ENCODE measurements at places on chromosomes 16 and 17.

DNA sequence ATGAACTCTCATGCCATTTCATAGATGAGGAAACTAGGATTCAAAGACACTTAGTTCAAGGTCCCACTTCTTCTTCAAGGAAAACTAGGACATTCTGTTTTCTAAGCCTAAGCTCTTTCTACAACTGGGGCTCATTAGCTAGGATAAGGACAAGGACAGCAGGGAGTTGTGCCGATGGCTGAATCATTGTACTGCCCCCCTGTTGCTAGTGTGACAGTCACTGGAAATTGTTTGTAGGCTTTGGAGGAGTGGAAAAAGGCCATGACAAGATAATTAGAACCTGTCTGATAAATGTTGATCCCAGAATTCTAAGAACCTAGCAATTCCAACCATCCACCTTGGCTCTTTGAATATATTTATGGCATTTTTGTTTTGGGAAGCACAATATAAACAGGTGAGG is 445.7 kb downstream of the CDH8 start:
- no peak for DNase-seq

GRCh38 chr16:49828533-49829267 is 27.2 kb downstream of the ZNF423 start:
- DNase-seq = no peak

GRCh38 chr16:4136229-4136813 is 20.1 kb upstream of the ADCY9 start:
- DNase-seq = no peak

GRCh38 chr17:78895322-78895721 is 7.7 kb downstream of the CEP295NL start:
- no peak for DNase-seq

DNA sequence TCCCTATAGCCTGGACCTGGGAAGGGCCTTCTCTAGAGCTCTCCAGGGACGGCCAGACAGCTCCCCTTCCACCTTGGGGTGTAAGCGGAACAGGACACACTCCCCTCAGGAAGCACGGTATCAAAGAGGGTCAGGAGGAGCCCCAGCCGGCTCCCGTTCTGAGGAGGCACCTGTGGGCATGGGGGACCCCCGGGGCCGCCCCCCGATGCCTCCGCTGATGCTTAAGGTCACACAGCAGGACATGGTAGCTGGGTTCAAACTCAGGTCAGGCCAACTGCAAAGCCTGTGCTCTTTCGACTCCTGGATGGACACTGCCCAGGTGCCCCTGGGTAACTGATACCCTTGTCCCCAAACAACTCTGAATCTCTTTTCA is 49.8 kb downstream of the CMIP start:
- no peak for DNase-seq

- DNase-seq = no peak
Observed at GRCh38 chr17:37494971-37495370, 5.3 kb downstream of the DUSP14 start.

GRCh38 chr17:40932608-40933007 is 4.8 kb downstream of the KRT23 start:
- no peak for DNase-seq

- no peak for DNase-seq
Observed at GRCh38 chr17:29225396-29225795, 21.3 kb upstream of the CRYBA1 start.

GRCh38 chr17:65088621-65089360 is 32.3 kb upstream of the GNA13 start:
- DNase-seq = no peak

GRCh38 chr17:56679115-56679776 is 85.7 kb downstream of the NOG start:
- no peak for DNase-seq

- DNase-seq = no peak
Observed at GRCh38 chr17:72414967-72415853, 294.4 kb downstream of the SOX9 start.

GRCh38 chr16:49348408-49349176 is 25.0 kb upstream of the C16orf78 start:
- DNase-seq = no peak

GRCh38 chr16:88649924-88650748 is 717 bp downstream of the CYBA start:
- no peak for DNase-seq

GRCh38 chr16:28196387-28196987 is 15.3 kb downstream of the XPO6 start:
- no peak for DNase-seq

- no peak for DNase-seq
Observed at GRCh38 chr17:38926293-38927070, 1.1 kb downstream of the LASP1NB start.

GRCh38 chr16:27461483-27462171 is 59.7 kb downstream of the IL21R start:
- no peak for DNase-seq

DNA sequence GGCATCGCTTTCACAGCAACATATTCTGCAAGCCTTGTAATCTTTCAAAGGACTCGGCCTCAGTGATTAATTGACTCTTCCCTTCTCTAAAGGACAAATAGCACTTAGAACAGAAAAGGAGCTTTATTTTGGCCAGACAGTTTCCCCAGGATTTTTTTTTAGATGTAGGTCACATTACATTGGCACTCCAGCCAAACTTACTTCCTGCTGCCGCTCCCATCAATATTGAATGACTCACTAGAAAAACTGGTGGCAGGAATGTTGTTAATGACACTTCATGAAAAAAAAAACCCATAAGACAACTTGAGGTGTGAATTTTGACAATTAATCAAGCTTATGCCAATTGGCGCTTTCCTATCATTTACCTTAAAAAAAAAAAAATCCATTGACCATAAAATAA is 432.6 kb downstream of the TOX3 start:
- DNase-seq = no peak

DNA sequence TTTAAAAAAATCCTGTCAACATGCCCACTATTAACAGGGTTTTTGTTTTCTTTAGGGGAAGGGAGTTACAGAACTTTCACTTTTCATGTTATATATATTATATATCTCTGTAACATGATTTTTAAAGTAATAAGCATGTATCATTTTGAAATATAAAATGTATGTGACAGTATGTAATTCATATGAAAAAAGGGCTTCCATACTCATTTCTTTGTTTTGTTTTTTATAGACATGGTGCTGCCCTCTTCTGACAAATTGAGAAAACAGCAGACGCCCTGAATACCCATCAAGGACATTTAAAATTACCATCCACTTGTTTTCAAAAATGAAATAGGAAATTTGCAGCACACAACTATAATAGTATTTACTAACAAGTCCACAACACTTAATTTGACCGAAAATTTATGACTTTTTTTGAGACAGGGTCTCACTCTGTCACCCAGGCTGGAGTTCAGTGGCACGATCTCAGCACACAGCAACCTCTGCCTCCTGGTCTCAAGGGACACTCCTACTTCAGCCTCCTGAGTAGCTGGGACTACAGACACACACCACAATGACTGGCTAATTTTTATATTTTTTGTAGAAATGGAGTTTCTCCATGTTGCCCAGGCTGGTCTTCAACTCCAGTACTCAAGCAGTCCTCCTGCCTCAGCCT is 30.4 kb downstream of the CFDP1 start:
- no peak for DNase-seq

DNA sequence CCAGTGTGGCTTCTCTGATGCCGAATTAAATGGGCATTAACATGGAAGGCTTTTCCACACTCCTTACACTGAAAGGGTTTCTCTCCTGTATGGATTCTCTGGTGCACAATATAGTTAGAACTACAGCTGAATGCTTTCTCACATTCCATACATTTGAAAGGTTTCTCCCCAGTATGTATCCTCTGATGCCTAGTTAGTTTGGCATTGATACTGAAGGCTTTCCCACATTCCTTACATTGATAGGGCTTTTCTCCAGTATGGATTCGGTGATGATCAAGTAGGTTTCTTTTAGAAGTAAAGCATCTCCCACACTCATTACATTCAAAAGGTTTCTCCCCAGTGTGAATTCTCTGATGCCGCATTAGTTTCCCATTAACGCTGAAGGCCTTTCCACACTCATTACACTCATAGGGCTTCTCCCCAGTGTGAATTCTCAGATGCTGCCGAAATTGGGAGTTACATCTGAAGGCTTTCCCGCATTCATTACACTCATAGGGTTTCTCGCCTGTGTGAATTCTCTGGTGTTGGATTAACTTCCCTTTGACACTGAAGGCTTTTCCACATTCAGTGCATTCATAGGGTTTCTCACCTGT is 6.5 kb upstream of the TLE7 start:
- DNase-seq = no peak

DNA sequence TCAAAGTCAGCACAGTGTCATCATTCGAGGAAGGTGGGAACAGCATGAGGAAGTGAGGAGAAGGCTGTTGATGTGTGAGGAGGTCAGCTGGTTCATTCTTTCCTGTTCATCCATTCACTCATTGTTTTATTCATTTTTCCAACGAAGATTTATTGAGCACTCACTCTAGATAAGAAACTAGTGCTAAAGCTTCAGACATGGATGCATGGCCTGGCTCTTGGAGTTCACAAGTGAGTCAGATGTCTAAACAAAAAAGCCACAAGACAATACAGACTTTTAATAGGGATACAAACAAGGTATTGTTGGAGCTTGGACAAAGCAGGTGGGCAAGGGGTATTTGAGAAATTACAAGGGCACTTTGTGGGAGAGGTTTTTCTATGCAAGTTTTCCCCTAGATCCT is 31.3 kb upstream of the MPHOSPH6 start:
- DNase-seq = no peak

GRCh38 chr17:60695960-60696359 is 18.3 kb downstream of the BCAS3 start:
- DNase-seq = no peak

DNA sequence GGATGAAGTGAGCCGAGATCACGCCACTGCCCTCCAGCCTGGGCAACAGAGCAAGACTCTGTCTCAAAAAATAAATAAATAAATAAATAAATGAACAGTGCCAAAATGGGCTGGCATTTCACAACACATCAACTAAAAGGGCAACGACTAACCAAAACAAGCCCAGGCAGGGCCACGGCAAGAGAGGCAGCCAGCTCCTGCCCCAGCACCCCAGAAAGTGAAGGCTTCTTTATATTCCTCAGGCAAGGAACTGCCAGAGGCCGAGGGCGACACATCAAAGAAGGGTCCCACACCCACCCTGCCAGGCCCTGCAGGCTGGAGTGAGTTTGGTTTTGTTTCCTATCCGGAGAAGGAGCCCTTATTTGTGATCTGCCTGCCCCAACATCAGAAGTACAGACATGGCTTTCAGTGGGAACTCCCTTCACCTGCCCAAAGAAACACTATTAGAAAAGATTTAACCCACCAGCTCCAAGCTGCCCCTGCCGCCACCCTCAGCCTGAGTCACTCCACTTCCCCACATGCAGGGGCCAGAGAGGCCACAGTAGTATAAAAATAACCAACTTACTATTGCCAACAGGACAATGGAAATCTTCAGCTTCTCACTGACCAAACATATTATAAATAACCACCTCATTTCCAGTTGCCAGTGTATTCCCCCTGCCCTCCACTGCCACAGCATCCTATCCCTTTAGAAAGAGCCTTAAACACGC is 8.0 kb downstream of the FBXO31 start:
- peak; percentile 56 for DNase-seq

DNA sequence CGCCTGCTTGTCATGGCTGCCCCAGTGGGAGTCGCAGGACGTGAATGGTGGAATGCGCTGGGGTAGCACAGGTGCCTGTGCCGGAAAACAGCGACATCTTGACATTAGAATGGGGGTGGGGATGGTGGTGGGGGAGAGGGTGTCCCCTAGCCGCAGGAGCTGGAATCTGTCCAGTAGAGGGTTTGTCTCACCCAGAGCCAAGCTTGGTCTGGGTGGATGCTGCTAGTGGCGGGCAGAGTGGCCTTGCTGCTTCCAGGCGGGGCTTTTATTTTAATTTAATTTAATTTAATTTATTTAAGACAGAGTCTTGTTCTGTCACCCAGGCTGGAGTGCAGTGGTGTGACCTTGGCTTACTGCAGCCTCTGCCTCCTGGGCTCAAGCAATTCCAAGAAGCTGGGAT is 7.7 kb downstream of the BAIAP2 start:
- no peak for DNase-seq

DNA sequence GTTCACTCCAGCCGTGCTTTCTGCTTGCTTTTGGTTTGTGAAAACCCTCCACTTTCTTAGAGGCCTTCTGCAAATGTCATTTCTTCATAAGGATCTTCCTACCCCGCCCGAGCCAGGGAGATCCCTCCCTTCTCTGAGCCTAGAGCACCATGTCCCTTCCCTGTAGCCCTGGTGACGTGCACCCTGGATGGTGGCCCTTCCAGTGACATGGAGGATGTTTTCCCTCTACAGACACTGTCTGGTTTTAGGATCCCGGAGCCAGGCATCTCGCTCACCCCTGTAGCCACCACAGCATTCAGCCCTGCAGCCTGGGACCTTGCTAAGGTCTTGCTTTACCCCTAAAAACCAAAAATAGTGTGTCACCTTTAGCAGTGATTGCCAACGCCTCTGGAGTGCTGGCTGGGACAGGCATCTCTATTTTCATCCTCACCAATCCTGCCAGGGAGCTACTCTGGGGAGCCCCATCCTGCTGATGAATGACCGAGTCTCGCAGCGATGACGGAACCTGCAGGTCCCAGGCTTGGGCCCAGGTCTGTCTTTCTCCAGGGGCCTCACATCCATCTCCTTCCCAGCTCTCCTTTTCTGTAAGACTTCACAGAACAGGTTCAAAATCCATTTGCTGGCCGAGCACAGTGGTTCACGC is 394.1 kb upstream of the TNRC6C start:
- no peak for DNase-seq

- DNase-seq = no peak
Observed at GRCh38 chr16:76035689-76036088, 241.5 kb upstream of the CNTNAP4 start.

GRCh38 chr16:75921281-75921680 is 195.0 kb upstream of the CPHXL start:
- DNase-seq = no peak

DNA sequence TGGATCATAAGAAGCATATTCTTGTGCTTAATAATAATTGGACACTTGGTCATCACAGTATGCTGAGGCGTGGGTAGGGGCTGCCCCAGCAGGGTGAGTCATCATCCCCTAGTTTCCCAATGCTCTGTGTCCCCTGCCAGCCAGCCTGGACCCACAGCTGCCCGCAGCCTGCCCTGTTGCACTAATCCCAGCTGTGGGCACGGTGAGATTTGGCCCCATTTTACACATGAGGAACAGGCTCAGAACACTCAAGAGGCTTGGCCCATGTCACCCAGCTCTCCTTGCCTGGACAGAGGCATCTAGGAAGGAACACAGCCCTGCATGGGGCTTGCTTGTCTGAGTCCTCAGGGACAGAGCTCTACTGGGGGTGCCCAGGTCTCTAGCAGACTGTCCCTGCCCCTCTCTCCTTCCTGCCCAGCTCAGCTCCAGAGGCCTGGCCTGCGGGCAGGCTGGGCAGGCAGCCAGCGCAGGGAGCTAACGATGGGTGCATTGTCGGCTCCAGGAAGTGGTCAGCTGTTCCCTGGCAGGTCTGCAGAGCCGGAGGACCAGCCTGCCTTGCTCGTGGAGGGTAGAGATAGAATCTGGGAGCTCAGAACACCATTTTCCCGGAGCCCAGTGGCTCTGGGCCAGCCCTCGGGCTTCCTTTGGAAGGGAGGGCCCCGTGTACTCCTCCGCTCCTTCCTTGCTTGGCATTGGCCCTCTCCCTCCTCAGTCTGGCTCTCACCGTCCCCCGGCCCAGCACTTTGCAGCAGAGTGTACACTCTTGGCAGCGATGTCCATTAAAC is 189.4 kb downstream of the RAB11FIP4 start:
- peak; percentile 60 for DNase-seq
